Dermis microvascular lymphatic vessel endothelial cell (primary cell): ENCODE measurements at places on chromosomes 3 and 15. TPM values are rescaled to one million over a fixed set of nuclear protein-coding genes. Genes with fewer than 3 reads are reported as not detected.

The COL7A1 gene
- total RNA-seq: under 0.01 and 0.13 TPM in 2 replicates

The CLEC3B gene
- total RNA-seq: 0.25 and 0.26 TPM in 2 replicates

The IMPG2 gene
- total RNA-seq: 0.26 and 0.76 TPM in 2 replicates

The OR5K2 gene
- total RNA-seq: not detected in 2 replicates

The FBXW12 gene
- not detected in 2 replicates for total RNA-seq

The SCG5 gene
- total RNA-seq: 0.39 and 0.51 TPM in 2 replicates

The KCNMB2 gene
- not detected in 2 replicates for total RNA-seq

DNA sequence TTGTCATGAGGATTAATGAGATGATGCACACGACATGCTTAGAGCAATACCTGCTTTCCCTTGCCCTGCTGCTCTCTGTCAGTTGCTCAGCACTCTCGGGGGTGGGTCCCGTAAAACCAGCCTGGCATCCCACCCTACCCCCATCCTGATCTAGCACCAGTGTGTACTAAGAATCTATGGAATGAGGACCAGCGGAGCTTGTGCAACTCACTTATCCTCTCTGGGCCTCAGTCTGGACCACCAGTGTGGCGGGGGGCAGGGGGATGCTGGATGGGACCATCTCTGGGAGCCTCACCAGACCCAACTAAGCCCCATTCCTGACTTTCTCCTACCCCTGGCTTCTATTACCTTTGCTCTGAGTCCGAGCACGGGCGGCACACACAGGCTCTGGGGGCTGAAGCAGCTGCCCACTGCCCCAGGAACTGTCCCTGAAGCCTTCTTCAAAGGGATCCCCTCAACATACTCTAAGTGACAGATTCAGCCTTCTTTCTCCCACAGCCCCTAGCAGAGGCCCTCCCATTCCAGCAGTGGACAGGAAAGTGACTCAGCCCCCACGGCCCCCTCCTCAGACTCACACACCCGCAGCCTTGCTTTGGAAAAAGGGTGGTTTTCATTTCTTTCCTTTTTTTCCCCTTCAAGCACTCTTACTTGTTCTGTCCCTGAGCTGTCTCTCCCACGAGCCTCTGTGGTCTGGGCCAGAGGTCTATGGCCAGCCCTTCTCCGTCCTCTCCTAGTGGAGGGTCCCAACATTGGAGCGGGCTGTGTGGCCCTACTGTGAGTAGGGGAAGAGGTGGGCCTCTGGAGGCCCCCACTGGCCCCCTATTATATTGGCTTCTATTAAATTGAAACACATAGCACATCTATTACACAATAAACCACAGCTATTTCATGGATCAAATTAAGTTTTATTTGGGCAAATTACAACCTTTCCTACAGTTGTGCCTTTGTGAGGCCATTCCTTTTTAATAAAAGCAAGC is 100.3 kb downstream of the SMAD6 start:
- no peak for DNase-seq

- DNase-seq: no peak
Observed at GRCh38 chr3:29322586-29322985, 41.7 kb downstream of the RBMS3 start.

DNA sequence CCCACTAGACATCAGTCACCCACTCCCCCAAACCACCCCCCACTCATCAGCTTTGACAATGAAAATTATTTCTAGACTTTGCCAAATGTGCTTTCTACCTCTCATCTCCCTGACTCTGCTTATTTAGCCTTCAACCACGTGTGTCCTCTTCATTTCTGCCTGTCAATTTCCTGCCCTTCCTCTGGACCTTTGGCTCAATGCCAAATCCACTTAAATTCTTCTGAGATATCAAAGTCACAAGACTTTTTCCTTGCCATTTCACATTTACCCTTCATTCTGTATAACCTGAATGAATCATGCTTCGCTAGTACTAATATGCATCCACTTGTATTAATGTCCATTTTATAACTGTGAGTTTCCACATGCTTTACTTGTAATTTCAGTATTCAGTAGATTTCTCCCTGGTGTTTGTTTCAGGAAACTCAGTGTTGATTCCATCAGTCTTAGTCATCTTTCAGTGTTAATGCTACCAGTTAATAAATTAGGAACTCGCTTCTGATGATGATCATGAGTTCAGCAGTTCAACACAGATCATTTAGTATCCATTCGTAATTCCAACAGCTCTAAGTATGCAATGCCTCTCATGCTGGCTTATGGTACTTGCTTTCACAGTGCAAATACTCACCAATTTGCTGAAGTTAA is 128.2 kb upstream of the OSTN start:
- peak; percentile 21 for DNase-seq

DNA sequence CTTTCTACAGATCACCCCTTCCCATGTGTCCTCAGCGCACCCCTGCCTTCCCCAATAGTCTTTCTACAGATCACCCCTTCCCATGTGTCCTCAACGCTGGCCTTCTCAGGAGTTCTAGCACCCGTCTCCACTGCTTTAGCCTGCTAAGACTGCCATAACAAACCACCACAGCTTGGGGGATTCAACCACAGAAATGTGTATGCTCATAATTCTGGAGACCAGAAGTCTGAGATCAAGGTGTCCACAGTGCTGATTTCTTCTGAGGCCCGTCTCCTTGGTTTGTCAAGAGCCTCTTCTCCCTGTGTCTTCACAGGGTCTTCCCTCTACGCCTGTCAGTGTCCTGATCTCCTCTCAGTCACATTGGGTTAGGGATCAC is 68.1 kb upstream of the CGNL1 start:
- DNase-seq: no peak

DNA sequence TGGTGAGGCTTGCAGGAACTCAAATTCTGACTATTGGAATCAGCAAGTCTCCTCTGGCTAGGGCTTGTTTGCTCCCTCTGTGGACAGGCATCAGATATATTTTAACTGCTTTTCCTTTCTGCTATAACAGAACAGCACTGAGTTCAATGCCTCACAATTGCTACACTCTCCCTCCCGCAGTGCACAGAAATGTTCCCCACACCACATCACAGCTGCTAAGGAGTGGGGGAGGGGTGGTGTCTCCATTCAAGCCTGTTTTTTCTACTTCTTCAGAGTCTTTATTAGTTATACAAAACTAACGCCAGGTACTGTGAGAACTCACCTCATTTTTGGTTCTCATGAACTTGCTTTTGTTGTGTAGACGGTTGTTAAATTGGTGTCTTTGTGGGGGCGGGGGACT is 68.5 kb downstream of the BCHE start:
- DNase-seq: no peak

DNA sequence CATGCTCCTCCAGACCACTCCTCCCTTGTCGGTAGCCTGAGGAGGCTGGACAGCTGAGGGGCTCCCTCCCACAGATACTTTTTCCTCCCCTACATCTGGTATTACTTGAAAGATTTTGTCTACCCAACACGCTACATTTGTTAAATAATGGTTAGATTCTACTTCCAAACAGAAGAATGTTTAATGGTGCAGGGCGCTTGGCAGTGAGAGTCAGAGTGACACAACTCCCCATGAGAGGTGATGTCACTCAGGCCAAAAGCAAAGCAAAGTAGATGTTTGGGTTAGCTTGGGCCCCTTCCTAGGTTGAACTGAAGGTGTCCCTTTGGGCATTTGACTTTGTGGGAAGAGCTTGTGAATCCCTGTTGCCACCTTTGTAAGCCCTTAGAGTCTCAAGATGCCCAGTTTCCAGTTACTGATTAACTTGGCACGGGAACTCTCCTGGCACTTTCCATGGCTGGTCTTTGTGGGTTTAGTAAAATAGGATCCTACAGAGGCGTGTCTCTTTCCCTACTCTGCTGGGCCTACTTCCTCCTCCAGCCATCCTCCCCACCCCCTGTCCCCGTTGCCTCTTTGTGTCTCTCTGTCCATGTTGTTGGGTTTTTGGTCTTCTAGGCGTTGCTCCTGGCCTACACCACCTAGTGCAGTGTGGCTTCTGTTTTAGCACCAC is 5.6 kb downstream of the LIMD1 start:
- DNase-seq: no peak

GRCh38 chr3:162262129-162262528 is 765.5 kb downstream of the OTOL1 start:
- DNase-seq: no peak

DNA sequence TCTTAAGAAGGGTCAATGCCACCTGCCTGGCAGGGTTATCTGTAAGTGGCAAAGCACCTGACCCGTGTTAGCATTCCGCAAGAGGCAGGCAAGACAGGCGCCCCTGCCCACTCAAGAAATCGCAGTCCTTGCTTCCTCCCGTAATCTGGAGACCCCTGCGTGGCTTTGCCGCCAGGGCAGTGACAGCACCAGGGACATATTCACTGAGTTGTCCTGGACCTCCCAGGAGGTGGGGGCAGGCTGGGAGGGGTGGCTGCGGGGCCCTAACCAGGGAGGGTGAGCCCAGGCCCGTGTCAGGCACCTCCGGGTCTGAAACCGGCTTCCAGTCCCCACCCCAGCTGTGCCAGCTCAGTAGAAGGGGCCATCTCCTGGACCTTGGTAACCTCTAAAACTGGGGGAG is 15.8 kb upstream of the SEC13 start:
- no peak for DNase-seq

DNA sequence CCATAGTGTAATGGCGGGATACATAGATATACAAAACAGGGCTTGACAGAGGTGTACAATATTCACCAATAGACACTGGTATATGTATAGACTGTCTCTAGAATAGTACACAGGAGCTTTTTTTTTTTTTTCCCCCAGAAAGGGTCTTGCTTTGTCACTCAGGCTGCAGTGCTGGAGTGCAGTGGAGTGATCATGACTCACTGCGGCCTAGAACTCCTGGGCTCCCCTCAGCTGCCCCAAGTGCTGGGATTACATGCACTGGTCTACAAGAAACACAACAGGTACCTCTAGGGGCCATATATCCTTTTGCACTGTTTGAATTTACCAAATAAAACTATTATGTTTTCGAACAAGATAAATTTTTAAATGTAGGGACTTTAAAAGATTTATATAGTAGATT is 12.3 kb downstream of the RHOA start:
- no peak for DNase-seq

DNA sequence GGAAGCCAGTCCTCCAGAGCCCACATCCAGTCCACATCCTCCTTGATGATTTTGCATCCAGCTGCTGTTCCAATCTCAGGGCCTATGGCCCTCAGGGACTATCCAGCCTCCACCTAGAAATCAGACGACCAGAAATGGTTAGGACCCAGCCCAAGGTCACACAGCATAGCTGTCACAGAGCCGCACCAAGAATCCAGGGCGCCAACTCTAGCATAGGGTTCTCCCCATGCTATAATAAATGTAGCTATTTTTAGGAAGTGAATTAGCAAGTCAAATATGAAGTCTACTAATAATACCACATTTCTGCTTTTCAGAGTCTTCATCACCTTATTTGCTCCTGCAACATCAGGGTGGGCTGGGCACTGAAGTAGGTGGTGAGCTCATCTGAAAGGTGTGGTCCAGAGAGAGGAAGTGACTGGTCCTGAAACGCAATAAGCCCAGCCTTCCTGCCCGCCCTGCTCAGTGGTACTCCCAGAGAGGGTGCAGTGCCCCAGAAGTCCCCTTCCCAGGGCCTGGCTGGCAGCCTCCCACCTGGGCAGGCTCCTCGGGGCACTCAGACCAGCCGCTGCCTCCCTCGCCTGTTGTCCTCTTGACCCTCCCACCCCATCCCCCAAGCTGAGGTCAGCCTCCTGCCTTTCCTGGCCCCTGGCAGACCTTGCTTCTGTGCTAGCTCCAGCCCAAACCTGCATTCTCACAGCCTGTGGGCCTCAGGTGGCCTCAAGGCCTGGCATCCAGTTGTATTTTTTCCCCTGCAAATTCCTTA is 17.6 kb upstream of the CYP11A1 start:
- no peak for DNase-seq

DNA sequence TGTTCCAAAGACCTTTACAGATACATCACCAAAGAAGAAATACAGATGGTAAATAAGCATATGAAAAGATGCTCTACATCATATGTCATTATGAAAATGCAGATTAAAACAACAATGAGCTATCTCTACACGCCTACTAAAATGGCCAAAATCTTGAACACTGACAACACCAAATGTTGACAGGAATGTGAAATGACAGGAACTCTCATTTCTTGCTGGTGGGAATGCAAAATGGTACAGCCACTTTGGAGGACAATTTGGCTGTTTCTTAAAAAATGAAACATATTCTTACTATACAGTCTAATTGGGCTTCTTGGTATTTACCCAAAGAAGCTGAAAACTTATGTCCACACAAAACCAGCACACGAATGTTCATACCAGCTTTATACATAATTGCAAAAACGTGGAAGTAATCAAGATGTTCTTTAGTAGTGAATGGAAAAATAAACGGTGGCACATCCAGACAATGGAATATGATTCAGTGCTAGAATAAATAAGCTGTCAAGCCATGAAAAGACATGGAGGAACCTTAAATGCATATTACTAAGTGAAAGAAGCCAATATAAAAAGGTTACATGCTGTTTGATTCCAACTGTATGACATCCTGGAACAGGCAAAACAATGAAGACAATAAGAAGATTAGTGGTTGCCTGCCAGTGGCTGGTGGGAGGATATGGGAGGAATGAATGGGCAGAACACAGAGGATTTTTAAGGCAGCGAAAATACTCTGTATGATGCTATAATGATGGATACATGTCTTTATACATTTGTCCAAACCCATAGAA is 81.3 kb upstream of the NEDD4 start:
- no peak for DNase-seq

GRCh38 chr3:74139648-74140047 is 474.8 kb downstream of the CNTN3 start:
- no peak for DNase-seq

GRCh38 chr15:25054943-25055342 is 100.2 kb downstream of the SNRPN start:
- DNase-seq: no peak

GRCh38 chr3:20511863-20512505 is 326.0 kb upstream of the SGO1 start:
- peak; percentile 49 for DNase-seq

DNA sequence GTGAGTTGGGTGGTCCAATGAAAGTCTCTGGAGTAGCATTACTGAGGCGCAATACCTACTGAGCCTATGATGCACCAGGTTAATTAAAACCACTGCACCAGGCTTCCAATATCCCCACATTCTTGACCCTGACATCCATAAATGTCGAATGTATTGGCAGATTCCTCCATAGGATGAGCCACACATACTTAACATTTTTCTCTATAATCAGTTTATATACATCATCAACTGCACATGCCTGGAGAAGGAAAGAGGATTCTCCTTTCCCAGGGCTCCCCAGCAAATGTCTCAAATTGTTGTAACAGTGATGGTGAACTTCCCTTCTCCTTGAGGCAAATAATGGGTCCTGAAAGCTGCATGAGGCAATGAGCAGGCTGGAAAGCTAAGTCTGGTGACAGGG is 82.3 kb upstream of the LPP start:
- DNase-seq: no peak

GRCh38 chr15:101162701-101163483 is 89.0 kb downstream of the CHSY1 start:
- no peak for DNase-seq
